Esophagus muscularis mucosa (tissue), 4 donors: ENCODE measurements at places on chromosomes 3 and 15.

DNA sequence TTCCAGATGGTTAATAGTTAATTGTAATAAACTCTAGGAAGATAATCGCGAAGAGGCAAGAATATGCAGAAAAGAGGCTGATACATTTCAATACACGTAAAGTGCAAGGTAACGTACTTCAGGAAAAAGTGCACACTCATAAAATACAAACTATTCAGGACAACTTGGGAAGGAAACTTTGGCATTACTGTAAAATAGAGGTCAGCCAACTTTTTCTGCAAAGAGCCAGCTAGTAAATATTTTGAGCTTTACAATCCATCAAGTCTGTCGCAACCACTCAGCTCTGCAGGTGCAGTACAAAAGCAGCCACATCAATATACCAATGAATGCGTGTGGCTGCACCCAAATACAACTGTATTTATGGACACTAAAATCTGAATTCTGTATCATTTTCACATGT, 51.6 kb upstream of the THUMPD3 start:
- DNase-seq: no peak

GRCh38 chr15:59632714-59633113, 21.1 kb downstream of the GCNT3 start:
- no peak for DNase-seq

- peak; percentile 53 for DNase-seq
Observed at GRCh38 chr15:81776976-81777375, 268.8 kb downstream of the MEX3B start.

GRCh38 chr3:108183971-108184370, 38.3 kb downstream of the IFT57 start:
- no peak for DNase-seq

DNA sequence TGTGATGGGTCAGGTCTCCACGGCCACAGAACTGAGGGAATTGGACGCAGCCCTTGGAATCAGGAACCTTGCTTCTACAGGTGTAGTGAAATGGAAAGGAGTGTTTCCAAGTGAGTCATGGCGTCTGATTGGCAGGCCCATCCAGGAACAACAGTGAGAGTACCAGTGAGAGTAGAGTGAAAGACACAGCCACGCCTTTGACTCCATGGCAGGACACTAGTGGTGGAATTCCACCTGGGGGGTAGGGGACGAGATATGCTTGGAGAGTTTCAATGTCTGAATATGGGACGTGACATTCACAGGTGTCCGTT, 3.0 kb upstream of the SLC28A1 start:
- DNase-seq: no peak

GRCh38 chr3:44927371-44927770, 48.6 kb downstream of the ZDHHC3 start:
- no peak for DNase-seq
